ENCODE measurements at places on chromosomes 7 and 10.

GRCh38 chr10:69703766-69704630 lies 74.0 kb downstream of the FAM241B start:
- DNase-seq: no peak

DNA sequence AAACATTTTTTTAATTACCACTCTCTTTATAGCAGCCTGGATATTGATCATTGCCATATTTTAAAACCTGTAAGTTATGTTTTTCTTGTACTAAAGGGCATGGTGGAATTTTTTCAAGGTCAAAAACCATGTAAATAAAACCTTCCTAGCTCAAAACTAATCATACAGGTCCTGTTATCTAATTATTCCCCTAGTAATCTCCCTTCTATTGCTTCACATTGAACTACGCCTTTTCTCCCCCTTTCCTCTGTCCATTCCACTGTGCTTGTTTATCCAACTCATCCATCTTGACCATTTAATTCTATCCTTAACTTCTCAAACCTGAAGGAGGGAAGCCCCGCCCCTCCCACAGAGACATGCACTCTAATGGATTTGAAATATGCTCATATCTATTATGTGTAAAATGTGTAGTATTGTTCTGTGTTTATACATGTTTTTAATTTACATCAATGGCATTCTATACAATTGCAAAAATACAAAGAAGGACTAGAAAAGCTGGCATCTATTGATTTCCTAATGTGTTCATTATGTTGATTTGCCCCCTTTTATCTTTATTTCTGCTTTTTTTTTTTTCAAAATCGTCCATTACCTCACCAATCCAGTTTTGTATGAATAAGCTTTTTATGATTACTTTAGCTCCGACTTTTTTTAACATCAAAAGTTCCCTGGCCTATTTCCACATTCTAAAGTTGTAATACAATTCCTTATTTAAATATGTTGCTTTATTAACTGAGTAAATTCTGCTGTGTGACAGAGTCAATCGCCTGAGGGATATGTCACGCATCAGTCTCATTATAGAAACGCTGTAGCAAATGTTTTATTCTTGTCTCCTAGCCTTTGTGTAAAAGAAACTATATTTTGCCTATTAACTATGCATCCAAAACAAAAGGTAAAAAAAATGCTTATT lies 61.0 kb downstream of the MET start:
- no peak for DNase-seq

DNA sequence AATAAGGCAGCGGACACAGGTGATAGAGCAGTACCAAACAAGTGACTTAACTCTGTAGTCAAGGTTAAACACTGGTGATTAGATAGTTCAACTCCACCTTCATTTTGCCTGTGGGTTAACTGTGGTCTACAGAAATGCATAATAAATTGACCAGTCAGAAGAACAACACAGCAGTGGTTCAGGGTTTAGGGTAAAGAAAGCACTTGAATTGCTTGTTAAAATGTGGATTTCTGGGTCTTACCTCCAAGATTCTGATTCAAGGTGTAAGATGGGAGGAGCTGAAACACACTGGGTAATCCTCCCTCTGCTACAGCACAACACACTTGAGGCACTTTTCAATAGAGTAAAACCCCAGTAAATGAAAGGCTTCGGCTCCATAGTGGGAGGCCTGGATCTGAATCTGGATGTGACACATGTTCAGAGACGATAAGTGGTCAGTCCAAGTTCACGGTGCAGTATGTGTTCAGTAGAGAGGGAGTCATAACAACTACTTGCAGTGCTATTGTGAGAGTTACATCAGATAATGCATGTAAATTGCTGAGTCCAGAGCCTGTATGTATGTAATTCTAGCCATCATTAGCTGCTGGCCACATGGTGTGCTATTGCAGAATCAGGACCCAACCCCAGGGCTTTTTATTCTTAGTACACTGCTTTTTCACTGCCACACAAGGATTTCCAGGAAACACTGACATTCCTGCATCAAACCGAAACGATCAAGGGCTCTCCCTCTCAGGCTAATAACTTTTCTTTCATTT lies 141.7 kb downstream of the SORCS1 start:
- DNase-seq: no peak

DNA sequence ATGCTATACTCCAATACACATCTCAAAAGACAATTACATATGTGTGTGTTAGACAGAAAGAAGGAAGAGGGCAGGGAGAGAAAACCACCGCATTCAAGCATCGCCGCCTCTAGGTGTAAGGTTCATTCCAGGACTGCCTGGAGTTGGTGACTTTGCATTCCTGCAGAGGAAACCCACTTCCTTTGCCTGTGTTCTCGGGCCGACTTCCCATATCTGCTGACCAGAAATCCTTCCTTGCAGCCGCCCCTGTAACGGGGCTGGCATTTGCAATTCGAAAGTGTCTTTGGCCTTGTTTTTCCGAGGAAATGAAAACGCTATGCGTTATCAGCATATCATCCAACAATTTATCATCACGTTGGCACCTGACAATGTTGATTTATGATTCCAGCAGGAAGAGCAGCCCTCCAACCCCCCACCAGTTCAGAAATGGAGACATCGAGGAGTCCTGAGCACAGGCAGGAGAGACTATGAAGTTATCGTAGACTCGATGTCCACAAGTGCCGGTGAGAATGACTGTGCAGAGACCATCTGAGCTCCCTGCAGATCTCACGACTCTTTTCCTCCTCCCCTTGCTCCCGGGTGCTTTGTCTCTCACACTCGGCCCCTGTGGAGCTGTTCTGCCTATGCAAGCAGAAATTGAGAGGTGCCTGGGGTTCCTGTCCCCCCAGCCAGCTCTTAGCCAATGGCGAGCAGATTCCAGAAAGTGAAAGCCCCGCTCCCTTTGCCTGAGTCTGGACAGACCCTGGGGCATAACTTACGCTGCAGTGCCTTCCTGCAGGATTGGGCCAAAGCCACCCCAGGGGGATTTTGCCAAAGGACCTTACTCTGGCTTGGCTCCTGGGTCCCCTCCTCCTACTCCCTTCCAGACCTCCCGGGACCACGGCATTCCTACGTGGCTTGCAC lies 68.9 kb upstream of the FOXK1 start:
- no peak for DNase-seq

DNA sequence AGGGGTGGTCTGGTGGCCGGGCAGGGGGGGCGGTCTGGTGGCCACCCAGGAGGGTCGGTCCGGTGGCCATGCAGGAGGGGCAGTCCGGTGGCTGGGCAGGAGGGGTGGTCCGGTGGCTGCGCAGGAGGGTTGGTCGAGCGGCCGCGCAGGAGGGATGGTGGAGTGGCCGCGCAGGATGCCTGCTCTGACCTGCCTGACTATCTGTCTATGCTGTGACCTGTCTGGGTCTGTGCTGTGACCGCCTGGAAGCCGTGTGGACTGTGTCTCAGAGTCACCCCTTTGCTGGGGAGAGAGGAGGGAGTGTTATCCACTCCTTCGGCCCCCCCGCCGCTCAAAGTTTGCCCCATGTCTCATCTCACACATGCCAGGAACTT lies 113.2 kb downstream of the ACTR3B start:
- DNase-seq: no peak

DNA sequence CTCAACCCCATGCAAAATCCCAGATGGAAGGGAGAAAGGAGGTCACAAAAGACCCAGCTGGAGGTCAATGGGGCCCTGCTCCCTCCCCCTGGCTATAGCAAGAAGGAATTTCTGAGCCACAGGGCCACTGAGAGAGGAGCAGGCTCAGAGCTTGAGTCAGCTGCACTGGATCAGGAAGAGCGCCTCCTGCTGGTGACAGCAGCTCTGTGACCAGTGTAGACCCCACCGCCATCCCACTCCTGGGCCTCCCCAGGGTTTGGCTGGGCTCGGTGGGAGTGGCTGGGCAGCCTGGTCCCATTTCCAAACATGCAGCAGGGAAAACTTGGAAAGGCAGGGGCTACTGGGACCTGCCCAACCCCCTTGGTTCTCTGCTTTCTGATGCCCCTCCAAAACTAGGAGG lies 31.5 kb upstream of the PRLHR start:
- DNase-seq: no peak

GRCh38 chr10:37434091-37434490 lies 308.7 kb downstream of the ANKRD30A start:
- DNase-seq: no peak

DNA sequence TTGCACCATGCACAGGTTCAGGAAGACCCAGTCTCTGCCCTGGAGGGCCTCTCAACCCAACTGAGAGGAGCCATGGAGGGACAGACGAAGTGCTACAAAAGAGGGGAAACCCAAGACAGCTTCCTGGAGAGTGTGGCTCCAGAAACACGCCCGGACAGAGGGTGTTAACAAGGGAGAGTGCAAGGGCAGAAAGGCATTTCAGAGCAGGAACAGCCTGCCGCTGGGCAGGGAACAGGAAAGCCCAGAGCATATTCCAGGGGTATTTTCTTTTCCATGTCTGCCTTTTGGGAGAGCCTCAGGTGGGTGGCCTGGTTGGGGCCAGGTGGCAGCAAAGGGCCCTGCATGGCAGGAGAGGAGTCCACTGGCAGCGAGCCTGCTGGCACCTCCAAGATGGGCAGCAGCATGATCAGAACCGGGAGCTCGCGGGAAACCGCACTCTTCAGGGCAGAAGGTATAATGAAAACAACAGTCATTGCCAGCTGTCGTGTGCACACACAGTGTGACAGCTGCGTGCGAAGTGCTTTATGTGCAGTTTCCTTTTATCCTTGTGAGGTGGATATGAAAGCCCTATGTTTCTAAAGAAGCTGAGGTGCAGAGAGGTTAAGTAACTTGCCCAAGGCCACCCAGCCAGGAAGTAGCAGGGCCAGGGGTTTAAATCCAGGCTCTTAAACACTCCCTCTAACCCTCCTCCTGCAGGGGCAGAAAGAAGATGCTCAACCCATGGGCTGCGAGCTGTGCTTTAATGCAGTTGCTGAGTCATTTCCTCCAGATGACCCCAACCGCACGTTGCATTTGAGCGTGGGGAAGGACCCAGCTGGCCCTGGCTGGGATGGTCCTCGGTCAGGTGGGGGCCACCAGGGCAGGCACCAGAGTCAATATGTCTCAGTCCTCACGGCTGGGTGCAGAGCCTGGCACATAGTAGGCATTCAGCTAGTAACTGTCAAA lies 128.6 kb downstream of the OAT start:
- no peak for DNase-seq

- no peak for DNase-seq
Measured at GRCh38 chr7:75045881-75046280, 27.7 kb downstream of the RCC1L start.

DNA sequence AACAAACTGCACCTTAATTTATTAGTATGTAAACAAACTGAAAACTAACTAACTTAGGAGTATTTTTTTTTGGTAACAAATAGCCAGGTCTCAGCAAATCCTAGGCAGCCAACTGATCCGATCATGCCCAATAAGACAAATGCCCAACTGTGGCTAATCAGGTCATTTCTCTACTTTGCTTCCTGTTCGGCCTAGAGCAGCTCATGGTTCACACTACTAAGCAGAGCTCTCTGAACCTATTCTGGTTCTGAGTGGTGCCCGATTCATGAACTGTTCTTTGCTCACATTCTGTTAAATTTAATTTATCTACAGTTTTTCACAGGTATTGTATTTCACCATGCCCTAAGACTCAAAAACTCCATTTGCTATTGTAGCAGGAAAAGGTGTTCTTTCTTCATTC lies 55.1 kb downstream of the CCDC3 start:
- DNase-seq: no peak

GRCh38 chr7:75967487-75967997 lies 26.9 kb downstream of the TMEM120A start:
- peak; percentile 65 for DNase-seq

- no peak for DNase-seq
Measured at GRCh38 chr7:155256761-155257481, 40.8 kb upstream of the INSIG1 start.

GRCh38 chr7:128219636-128220035 lies 21.4 kb upstream of the LEP start:
- no peak for DNase-seq

DNA sequence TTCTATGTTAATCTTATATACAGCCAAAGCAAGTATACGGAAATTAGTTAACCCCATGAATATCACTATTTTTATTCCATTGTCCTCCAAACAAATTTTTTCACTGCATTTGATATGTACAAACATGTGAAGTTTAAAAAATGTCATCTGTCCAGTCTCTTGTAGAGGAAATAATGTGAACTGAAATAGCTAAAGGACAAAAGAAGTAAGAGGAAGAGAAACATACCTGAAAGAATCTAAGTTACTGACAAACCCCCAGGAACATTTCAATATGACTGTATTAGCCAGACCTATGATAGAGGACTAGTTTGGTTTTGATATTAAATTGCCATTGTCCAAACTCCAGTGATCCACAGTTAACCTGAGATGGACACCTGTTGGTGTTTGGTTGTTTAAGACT lies 80.6 kb downstream of the NRCAM start:
- no peak for DNase-seq

DNA sequence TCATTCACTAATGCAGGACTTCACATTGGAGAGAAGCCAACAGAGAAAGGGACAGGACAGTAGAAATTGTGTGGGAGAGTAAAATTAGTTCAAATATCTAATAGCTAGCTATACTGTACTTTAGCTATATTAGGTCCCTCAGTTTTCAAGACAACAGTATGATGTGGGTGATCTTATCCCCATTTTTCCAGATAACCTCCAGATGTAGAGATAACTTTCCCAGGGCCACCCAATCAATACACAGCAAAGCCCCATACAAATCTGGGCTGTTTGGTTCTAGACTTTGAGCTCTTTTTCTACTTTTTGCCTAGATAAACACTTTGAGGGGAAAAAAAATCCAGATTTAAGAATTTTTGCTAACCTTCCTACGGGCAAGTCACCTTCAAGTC lies 482 bp upstream of the CLDN12 start:
- DNase-seq: no peak

GRCh38 chr10:6045314-6045848 lies 16.8 kb downstream of the IL2RA start:
- no peak for DNase-seq

DNA sequence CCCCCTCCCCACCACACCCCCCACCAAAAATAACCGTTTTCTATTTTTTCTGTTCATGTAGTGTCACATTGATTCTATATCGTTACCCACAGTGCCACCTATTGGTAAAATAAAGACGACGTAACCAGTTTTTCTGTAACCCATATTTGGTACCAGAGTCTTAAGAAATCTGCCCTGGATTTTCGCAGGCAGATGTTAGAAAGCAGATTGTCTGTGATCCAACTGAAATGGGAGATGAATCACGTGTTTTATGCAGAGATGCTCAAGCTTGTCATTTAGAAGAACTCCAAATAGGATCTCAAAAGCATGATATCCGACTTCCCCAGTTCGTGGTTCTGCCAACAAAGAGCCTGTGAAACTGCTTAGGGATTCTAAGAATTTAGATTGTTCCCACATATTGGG lies 261.1 kb upstream of the CSTF2T start:
- no peak for DNase-seq

DNA sequence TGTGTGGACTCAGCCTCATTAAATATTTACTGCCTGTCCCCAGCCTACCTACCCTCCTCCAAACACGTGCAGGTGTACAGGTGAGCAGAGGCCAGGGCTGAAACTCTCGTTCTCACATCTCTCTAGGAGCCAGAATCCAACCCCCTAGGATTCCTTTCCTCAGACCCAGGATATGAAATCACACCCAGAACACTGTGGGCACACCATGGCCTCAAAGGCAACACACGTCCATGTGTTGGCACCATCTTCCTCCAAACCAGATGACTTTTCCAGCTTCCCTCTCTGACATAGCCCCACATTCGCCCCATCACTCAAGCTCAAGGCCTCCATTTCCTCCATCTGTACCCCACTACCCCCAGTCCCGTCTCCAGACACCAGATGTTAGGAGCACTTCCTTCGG lies 51.8 kb upstream of the DUSP5 start:
- DNase-seq: no peak

GRCh38 chr10:12403119-12403518 lies 53.8 kb downstream of the CAMK1D start:
- DNase-seq: no peak

GRCh38 chr10:70617798-70618568 lies 15.4 kb upstream of the PRF1 start:
- DNase-seq: no peak
